Osteocyte (in vitro differentiated cells): ENCODE measurements at places on chromosomes 13 and 19. TPM values are rescaled to one million over a fixed set of nuclear protein-coding genes. Genes with fewer than 3 reads are reported as not detected.

PNMA8A gene
- 10.3 and 10.8 TPM in 2 replicates for total RNA-seq

SLC10A2 gene
- total RNA-seq, result not detected in 2 replicates

ZNF549 gene
- 7.3 and 9.0 TPM in 2 replicates for total RNA-seq

CEACAM1 gene
- not detected in 2 replicates for total RNA-seq

DNA sequence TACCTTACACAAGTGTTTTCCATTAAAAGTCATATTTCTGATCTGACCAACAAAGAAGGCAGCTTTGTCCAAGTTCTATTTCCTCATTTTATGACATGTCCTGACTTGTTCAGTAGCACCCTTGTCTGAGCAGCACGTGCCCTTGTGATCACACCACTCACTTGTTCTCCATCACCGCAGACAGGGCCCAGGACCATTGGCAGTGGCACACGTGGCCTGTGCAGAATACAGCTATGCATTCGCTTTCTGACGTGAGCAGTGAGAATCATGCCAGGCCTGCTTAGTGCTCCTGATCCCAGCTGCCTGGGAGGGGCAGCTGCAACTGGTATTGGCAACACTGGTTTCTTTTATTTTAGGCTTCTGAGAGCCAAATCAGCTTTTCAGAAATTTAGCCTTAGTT is 134.2 kb downstream of the FRY start:
- H3K4me1 ChIP-seq, result no peaks in the 10 kb centered on the region
- no peak overlapping the region for H3K4me3 ChIP-seq
- DNase-seq, result no peak
- H3K27me3 ChIP-seq, result no peaks in the 10 kb centered on the region
- H3K27ac ChIP-seq, result no peak overlapping the region

DNA sequence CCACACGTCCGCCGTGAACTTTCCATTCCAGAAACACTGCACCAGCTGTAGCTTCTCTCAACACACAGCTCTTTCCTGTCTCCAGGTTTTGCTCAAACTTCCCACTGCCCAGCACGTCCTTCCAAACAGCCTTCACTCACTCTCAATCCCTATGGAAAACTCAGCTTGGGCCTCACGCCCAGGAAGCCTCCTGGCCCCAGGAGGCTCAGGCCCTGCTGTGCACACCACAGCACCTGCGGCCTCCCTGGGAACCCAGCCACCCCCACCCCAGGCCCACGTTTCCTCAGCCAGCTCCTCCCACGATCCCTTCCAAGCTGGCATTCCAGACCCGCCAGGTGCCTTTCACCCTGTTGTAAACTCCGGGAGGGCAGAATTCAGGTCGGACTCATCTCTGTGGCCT is 35.2 kb downstream of the C13orf46 start:
- no peak overlapping the region for H3K4me3 ChIP-seq
- no peak overlapping the region for H3K27ac ChIP-seq
- H3K36me3 ChIP-seq, result peaks cover 2% of the 10 kb centered on the region
- no peaks in the 10 kb centered on the region for H3K27me3 ChIP-seq
- DNase-seq, result no peak

DNA sequence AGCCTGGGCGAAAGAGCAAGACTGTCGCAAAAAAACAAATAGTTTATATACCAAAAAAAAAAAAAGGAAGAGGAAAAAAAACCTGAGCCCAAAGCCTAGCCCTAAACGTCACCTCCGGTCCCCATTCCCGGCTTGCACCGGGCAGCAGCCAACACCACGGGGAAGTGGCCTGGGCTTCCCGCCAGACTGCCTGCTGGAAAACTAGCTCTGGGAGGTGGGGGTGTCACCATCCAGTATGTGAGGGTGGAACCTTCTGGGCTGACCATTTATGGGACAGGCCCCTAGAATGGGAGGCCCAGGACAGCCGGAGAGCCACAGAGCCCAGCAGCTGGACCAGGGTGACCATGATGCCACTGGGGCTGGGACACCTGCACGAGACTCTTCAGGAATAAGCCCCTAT is 37.3 kb downstream of the IL12RB1 start:
- H3K36me3 ChIP-seq, result no peaks in the 10 kb centered on the region
- H3K4me1 ChIP-seq, result peaks cover 45% of the 10 kb centered on the region
- no peak for DNase-seq
- no peak overlapping the region for H3K4me3 ChIP-seq

DNA sequence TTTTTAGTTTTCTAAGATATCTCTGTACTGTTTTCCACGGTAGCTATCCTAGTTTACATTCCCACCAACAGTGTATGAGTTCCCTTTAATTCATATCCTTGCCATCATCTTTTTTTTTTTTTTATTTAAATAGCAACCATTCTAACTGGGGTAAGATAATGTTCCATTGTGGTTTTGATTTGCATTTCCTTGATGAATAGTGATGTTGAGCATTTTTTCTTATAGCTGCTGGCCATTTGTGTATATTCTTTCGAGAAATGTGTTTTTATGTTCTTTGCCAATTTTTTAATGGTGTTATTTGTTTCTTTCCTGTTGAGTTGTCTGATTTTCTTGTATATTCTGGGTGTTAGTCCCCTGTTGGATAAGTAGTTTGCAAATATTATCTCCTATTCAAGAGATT is 454.8 kb downstream of the DACH1 start:
- H3K27me3 ChIP-seq, result no peaks in the 10 kb centered on the region
- H3K36me3 ChIP-seq, result no peaks in the 10 kb centered on the region
- peaks cover 4% of the 10 kb centered on the region for H3K4me1 ChIP-seq
- H3K27ac ChIP-seq, result no peak overlapping the region
- H3K4me3 ChIP-seq, result no peak overlapping the region
- DNase-seq, result no peak
